Brain microvascular endothelial cell (primary cell): ENCODE measurements at places on chromosomes 2 and 18.

- DNase-seq, result no peak
Measured at GRCh38 chr18:35467624-35468016, 30.1 kb downstream of the INO80C start.

DNA sequence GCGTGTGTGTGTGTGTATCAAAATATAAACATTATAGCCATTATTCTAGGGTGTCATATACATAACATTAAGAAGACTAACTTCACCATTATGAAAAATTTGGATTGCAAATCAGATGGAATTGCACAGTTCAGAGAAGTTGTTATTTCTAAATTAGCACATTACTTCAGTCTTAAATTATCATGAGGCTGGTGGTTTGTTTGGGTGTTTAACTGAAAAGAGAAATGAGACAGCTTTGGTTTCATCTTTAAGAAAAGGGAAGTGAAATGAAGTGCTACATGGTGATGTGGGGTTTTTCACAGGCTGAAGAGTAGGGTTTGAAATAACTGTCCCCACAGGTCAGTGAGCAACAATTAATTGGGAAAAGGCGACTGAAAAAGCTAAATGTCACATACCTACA, 161.2 kb upstream of the XIRP2 start:
- no peak for DNase-seq

DNA sequence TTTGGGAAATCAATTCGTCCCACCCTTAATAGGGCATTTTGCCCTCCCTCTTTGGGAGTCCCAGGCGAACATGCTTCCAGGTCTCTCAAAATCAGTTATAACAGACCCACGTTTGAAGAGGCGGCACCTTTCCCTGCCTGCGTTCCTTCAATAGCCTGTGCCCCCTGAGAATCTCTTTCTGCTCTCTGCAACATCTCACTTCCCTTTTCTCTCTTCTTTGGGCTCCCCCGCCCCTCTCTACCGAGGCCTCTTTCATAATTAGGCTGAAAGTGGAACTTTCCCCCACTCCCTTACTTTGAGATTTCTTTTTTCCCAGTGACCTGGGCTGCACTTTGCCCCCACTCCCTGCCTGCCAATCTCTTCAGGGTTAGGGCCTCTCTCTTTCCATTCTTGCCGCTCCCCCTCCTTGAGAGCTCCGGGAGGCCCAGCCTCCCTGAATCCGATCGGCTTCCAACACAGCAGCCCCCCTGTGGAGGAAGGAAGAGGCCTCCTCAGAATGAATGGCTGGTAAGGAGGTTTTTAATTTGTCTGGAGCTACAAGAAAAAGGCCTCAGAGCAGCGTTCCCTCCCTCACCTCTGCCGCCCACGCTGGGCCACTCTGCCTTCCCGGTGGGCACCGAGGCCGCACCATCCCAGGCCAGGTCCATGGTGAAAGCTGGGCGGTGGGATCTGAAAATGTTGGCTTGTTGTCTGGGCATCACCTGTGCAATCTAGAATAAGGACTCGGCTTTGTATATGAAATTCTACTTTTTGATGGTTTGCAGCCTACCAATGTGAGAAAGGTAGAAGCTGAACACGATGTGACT, 162.6 kb upstream of the SIX3 start:
- no peak for DNase-seq

DNA sequence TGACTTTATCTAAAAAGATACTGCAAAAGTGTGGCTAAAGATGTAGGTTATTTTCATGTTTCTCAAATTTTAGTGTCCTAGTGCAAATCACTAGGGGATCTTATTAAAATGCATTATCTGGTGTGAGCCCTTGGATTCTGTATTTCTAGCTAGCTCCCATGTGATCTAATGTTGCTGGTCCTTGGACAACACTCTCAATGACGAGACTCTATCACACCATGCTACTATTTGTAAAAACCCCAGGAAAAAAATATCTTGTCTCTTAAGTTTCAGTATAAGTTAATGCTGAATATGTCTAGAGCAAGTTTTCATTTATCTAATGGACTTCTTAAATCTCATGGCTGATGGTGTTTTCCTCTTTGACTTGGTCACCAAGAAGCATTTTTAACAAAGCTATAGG, 5.8 kb downstream of the DOCK10 start:
- no peak for DNase-seq

DNA sequence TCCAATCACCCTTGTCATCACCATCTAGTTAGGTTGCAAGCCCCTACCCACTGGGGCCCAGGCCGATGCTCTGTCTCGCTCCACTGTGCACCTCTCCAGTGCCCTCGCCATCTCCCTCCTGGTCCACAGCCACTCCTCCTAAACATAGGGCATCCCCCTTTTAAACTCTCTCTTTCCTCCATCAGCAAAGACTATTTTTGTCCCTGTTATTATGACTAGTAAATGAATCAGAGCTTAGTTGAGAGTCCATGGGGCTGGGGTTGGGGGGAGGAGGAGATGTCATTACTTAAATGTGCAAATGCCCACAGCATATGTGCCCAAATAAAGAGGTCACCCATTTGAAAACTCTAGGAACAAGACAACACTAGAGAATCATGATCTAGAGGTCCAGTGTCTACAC, 167.4 kb downstream of the TRABD2A start:
- no peak for DNase-seq

- no peak for DNase-seq
Measured at GRCh38 chr2:139674577-139674976, 894.4 kb upstream of the NXPH2 start.

GRCh38 chr2:166867874-166868514, 20.3 kb upstream of the XIRP2 start:
- DNase-seq, result no peak

- DNase-seq, result no peak
Measured at GRCh38 chr2:11533278-11534070, at the start of gene GREB1. GREB1 (plus strand) TSS chr2:11534045; CDS start chr2:11556615, 22,570 bp downstream.

- DNase-seq, result no peak
Measured at GRCh38 chr18:10247021-10247741, 207.3 kb upstream of the APCDD1 start.

DNA sequence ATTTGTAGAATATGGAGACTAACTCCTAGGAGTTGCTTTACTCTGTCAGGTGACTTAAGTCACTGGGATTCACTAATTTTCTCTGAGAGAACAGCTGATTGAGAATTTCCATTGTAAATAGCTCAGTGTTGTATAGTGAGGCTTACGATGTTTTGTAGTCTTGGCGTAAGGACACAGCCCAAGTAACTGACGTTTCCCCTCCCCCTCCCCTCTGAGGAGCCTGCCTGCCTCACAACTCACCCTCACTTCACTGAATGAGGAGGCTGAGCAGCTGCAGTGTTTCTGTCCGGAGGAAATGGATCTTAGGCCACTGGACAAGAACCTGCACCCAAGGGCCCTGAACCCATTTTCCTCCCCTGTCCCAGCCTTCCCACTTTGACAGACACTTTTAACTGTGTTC, 264.6 kb downstream of the PHLPP1 start:
- DNase-seq, result no peak

GRCh38 chr2:239821694-239822075, 203.5 kb downstream of the NDUFA10 start:
- no peak for DNase-seq

DNA sequence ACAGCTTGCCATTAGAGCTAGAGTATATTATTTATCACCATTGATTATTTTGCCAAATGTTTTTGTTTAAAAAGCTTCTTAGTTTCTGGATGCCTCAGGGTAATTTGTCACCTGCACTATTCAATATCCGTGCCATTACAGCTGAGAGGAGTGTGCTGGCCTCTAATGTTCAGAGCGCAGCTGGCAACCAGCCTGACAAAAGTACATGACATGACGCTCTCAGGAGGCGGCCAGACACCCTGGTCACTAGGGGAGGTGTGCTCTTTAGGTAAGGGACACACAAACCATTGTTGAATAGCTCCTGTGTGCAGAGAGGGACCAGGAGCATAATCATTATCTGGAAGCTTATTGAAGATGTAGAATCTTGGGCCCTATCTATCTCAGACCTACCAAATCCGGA, 20.3 kb downstream of the LIMS1 start:
- DNase-seq, result no peak

DNA sequence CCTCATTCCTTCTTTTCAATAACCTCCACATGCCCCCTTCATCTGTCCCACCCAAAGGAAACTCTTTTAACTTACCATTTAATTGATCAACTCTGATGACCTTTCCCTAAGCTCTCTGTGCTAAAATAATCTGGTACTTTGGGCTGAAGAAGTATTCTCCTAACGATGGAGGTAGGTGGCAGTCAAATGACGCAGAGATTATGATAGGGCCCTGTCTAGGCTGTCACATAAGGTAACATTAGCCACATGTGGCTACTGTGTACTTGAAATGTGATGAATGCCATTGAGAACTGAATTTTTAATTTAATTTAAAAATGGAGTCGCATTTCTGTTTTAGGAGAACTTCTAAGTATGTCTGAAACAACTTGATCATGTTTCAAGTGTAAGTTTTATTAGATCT, 140.5 kb upstream of the TNP1 start:
- DNase-seq, result no peak

GRCh38 chr2:23385351-23385747, 370 bp downstream of the KLHL29 start:
- DNase-seq, result no peak

DNA sequence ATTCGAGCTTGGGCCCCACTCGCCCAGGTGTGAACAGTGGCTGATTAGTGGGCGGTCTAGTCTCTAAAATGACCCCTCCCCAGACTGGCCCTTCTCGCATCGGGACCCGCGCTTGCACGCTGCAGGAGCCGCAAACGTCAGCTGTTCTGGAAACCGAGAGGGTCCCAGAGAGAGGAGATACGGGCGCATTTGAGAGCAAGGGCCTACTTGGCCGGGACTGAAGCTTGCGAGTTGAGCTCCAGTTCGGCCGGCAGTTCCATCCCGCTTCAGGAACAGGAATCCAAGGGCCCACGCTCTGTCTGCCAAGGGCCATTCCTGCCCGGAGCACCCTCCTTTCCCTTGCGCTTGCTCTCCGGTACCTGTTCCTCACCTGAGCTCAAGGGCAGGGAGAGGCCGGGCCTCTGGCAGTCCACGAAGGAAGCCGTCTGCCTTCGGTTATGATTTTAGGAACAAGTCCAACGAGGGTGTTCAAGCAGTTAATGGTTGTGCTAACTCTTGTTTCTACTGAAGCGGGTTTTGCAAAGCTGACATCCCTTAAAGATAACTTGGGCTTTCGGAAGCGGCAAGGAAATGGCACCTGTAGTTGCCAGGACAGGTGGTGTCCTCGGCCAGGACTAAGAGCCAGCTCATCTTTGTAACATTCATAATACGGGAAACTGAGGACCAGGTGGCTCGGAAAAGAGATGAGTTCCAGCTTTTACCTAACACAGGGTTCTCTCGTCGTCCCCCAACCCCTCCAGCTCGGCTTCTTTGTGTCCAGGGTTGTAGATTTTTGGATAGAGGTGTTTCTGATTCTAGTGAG, 3.9 kb upstream of the DLX1 start:
- no peak for DNase-seq

- no peak for DNase-seq
Measured at GRCh38 chr18:50805732-50806131, 14.1 kb downstream of the MRO start.

DNA sequence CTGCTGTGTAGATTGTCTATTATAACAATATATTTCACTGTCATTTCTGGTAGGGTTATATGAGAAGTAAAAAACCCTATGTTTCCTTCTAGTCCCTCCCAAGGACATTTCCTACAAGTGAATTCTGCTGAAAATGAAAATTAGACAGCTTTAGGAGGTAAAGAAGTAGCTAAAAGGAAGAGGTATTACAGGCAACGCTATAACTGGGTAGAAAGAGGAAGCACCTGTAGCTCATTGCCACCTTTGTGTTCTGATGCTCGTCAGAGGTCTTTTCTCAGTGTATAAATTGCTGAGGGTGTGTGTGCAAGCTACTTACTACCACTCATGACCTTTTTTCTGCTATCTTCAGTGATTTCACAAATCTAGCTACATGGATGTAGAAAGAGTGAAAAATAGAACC, 1.4 kb downstream of the DNAJC10 start:
- DNase-seq, result no peak

GRCh38 chr2:160227293-160227915, 27.3 kb upstream of the ITGB6 start:
- DNase-seq, result peak; percentile 82

DNA sequence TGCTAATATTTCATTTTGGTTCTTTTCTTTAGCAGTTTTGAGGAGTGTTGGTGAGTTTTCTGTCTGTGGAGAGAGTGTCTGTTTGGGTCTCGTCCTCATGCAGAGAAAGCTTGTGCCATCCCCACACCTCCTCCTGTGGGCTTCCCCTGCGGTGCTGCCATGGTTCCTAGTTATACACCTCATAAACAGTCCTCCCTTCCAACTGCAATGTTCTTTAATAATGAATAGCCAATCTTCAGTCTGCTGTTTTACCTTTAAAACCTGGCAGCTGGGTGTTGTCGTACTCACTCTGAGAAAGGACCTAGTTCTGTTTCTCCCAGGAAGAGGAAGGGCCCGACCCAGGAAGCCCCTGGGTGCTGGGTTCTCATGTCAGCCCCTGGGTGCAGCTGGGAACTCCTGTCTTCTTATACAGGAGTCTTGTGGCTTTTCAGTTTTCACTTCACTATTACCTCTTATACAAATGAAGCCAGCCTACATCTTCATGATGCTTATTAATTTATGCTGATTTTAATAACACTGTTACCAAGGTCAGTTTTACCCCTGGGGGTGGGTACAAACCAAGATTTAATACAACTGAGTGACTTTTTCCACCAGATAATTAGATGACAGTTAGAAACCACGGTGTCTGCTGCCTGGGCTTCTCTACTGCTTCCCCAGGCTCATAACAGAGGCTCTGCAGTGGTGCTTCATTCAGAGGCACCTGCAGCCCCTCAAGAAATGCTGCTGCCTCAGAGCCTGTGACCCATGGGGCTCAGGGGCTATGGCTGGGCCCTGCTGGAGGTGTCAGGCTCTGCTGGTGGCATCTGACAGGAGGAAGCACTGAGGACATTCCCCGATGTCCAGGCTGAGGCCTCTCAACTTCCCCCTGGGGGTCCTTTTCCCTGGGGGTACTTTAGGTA, 59.1 kb downstream of the COA5 start:
- DNase-seq, result no peak

GRCh38 chr2:189347540-189347939, 93.7 kb upstream of the WDR75 start:
- peak; percentile 95 for DNase-seq

DNA sequence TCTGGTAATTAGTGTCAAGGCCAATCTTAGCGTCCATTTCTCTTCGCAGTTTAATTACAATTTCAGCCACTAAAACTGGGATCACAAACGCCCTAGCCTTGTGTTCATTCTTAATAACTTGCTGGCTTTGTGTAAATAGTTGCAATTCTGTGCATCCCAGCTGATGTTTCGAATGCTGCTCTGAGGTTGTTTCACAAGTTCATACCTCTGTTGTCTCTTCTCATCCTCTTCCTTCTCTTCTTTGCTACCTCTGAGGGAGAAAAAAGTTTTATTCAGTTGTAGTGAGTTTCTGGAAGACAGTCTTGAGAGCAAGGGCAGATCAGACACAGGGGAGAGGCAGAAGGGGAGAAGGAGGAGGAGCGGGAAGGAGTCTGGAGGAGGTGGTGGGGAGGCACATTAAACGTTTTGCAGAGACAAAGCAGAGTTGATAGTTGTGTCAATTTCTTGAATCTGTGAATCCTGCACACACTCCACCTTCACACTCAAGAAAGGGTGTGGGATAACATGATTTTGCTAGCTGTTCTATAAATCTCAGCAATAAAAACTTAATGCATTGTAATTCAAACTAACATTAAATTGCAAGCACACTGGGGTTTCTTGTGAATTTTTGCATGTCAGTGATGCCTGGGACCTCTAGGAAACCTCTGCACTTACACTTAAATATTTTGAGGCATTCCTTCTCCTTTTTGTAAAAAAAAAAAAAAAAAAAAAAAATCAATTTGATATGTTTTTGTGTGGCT, 6.8 kb downstream of the MEIS1 start:
- no peak for DNase-seq
